ENCODE measurements at places on chromosomes 13 and 19.

- no peak overlapping the region for H3K27ac ChIP-seq
- peaks cover 48% of the 10 kb centered on the region for H3K4me1 ChIP-seq
- peak; percentile 46 for DNase-seq
- H3K27me3 ChIP-seq, result no peaks in the 10 kb centered on the region
- no peaks in the 10 kb centered on the region for H3K36me3 ChIP-seq
- no peak overlapping the region for H3K4me3 ChIP-seq
These were observed 98.6 kb downstream of the GADD45B start for GRCh38 chr19:2574478-2574931.

- H3K36me3 ChIP-seq, result peaks cover 8% of the 10 kb centered on the region
- peak; percentile 68 for DNase-seq
- H3K27ac ChIP-seq, result no peak overlapping the region
- no peaks in the 10 kb centered on the region for H3K27me3 ChIP-seq
- H3K4me1 ChIP-seq, result peaks cover 12% of the 10 kb centered on the region
These were observed 19.9 kb downstream of the GAS6 start for GRCh38 chr13:113843864-113844556.

- H3K27ac ChIP-seq, result peak overlapping the region; percentile 99
- H3K4me1 ChIP-seq, result peaks cover 36% of the 10 kb centered on the region
- DNase-seq, result no peak
- no peaks in the 10 kb centered on the region for H3K27me3 ChIP-seq
These were observed 20.0 kb upstream of the ERCC1 start for GRCh38 chr19:45443462-45444317.

DNA sequence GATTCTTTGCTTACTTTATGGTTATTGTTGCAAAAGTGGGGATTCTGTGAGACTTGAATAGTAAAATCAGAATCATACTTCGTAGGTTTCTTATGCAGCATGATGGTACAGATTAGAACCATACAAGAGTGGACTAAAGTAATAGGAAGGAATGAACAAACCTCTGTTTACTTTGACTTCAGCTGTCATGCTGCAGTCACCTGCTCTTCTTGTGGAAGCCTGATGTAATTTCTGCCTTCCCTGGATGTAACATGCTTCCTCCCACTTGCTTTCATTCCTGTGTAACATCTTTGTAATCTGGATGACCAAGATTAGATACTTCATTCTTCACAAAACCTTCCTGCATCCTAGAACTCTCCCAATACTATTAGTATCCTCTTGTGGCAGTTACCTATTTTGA lies 235.0 kb downstream of the PCCA start:
- no peaks in the 10 kb centered on the region for H3K27me3 ChIP-seq
- no peaks in the 10 kb centered on the region for H3K4me1 ChIP-seq
- H3K36me3 ChIP-seq, result peaks cover 22% of the 10 kb centered on the region
- no peak overlapping the region for H3K27ac ChIP-seq
- no peak overlapping the region for H3K4me3 ChIP-seq
- no peak for DNase-seq

GRCh38 chr19:28920269-28921066 lies 292.5 kb downstream of the UQCRFS1 start:
- H3K27me3 ChIP-seq, result peaks cover 21% of the 10 kb centered on the region
- no peaks in the 10 kb centered on the region for H3K36me3 ChIP-seq
- peaks cover 13% of the 10 kb centered on the region for H3K4me1 ChIP-seq
- no peak for DNase-seq

- peaks cover 2% of the 10 kb centered on the region for H3K36me3 ChIP-seq
- H3K27ac ChIP-seq, result no peak overlapping the region
These were observed 1.1 kb downstream of the RBM26 start for GRCh38 chr13:79404985-79405384.
